Activated CD4-positive, alpha-beta T cell treated with anti-CD3 and anti-CD28 coated beads for 24 hours (primary cell): ENCODE measurements at places on chromosomes 5 and 9.

DNA sequence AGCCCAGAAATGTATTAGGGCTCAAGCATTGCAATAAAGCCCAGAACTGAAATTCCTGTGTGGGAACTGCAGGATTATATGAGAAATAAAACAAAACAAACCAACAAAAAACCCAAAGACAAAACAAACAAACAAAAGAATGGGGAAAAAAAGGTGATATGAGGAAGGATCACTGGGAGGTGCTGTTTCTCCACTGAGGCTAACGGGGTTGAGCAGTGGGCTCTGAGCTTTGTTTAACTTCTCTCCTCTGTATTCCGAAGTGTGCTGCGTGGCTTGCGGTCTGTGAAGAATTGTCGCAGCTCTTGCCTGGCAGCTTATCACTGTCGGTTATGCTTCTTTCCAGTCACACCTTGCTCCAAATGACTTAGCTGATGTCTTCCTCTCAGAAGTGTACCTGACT, 106.3 kb downstream of the TENT4A start:
- DNase-seq = no peak

- DNase-seq = no peak
Measured at GRCh38 chr5:174777583-174777982, 53.2 kb downstream of the MSX2 start.

DNA sequence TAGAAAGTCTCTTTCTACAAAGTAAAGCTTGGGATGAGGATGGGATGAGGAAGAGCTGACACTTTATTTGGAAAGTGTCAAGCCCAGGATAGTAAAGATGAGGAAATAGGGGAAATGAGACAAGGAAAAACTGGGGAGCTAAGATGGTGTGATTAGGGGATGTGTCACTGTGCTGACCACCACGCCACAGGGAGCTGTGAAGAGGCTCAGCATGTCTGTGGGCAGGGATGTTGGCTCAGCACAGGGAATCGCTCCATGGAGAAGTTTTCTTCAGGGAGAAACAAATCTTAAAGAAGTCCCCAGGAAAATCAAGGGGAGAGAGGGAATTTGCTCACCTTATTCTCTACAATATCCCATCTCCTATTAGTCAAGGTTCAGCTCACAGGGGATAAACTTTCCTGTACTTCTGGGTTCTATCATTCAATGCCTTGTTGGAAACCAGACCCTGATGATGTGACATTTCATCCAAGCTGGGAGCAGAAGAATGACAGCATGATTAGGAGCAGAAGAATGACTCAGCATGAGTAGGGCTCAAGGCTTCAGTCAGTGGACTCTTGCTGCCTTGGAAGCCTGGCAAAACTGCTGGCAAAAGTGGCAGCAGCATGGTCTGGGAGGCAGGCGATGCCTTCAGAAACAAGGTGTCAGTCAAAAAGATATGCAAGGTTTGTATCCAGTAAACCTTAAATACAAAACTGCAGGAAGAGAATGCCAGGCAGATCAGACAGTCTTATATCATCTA, 4.9 kb downstream of the HSPB3 start:
- no peak for DNase-seq

GRCh38 chr5:68883436-68883835, 210.4 kb upstream of the SLC30A5 start:
- no peak for DNase-seq

DNA sequence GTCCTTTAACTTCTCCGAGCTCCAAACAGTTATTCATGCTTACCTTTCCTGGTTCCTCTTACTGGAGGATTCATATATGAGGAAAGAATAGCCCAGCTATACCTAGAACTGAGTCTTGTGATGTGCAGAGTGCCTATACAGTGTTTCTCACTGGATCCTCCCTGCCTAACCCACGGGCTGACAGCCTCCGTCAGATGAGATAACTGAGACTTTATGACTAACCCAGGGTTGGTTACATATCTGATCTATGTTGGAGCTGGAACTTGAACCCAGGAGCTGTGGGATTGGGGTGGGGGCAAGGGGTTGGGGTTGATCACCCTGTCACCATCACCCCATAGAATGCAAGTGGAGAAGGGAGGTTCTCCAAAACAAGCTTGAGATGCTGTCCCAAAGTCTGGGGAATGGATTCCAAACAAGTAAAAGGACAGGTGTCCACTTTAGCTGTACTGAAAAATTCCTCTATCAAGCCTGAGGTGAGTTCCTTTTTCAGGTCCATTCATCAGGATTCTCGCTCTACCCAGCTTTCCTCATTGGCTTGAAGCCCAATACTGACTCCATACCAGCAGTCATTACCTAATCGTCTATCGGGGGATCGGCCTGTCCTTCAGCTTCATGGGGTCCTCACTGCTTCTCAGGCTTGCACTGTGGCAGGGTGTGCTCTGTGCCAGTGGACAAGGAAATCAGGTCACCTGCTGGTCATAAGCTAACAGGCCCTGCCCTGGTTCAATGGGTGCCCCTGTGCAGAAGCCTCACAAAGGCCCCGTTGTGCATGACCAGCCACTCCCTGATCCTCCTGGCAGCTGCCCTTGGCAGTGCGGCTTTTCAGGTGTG, 100.6 kb downstream of the ARHGAP26 start:
- no peak for DNase-seq

- DNase-seq = no peak
Measured at GRCh38 chr5:172610643-172611042, 30.4 kb upstream of the NEURL1B start.

GRCh38 chr5:9423571-9423970, 122.3 kb downstream of the SEMA5A start:
- no peak for DNase-seq
